ENCODE measurements at places on chromosomes 11 and 22.

DNA sequence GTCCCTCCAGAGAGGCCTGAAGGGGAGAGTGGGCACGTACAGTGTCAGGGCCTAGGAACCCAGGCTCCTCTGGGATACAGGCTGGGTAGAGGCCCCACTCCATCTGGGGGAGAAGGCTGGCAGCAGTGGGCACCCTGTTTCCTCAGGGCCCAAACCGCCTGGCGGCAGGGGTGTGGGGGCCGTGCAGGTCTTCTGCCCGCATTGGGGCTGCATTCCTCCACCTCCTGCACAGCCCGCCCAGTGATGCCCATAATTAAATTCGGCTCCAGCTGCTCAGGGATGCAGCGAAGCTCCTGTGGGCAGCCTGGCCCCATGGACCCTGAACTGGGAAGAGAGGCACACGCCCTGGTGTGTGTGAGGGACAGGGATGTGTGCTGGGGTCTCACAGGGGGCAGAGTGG lies 35.4 kb downstream of the KCNQ1OT1 start:
- DNase-seq = no peak

GRCh38 chr11:67776852-67777520 lies 102.6 kb upstream of the ALDH3B2 start:
- DNase-seq = no peak

DNA sequence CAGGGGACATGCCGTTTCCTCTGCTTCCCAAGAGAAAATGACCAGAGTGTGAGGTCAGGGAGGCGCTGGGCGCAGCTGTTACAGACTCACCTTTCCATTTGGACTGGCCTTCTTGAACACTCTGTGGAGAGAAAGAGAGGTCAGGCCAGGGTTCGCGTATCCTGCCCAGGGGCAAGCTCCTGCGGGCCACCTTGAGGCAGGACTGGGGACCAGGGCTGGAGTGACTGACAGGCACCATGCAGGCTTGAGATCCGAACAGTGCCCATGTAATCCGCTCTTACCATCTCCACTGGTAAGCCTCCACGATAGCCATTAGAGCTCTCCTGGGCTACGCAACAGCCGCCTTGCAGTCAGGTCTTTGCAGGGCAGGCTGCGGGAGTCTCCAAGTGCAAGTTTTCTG lies 49.3 kb downstream of the TPBGL start:
- DNase-seq = no peak

GRCh38 chr11:19405966-19406365 lies 165.2 kb upstream of the E2F8 start:
- no peak for DNase-seq

GRCh38 chr11:119805663-119806062 lies 76.7 kb upstream of the NECTIN1 start:
- no peak for DNase-seq

- no peak for DNase-seq
Measured at GRCh38 chr11:88352139-88352538, 14.6 kb upstream of the CTSC start.

GRCh38 chr11:74011360-74012073 lies 2.6 kb upstream of the UCP3 start:
- no peak for DNase-seq

All from germinal center (tissue), 1 donor.